Stimulated activated CD8-positive, alpha-beta memory T cell treated with anti-CD3 and anti-CD28 coated beads, Interleukin-4, amount 100 ng/mL, for 48 hours (primary cell): ENCODE measurements at places on chromosomes 11 and 22.
A peak's percentile ranks its signal among the peaks of the same experiment; 100 is the strongest.

DNA sequence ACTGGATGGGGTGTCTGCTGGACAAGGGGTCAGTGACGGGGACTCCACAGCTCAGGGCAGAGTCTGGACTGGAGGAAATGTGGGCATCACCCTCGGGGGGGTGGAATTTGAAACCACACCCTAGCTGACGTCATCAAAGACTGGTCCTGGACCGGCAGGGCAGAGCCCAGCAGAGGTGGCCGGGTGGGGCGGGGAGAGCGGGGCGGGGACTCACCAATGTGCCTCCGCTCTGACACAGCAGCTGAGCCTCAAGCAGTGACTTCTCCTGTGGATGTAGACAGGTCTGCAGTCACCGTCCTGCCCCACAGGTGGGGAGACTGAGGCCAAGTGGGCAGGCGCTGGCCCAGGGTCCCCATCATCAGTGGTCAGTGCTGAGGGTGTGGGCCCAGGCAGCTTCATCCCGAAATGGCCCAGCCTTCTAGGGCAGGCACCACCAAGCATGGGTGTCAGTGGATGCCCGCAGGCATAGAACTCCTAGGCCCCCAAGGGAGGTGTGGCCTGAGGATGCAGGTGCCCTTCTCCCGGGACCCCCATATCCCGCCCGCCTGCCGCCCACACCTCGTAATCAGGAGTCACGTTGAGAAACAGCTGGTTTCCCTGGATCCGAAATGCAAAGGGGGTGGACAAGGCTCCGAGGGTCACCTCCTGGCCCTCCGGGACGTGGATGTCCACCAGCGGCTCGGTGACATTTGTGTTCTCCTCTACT, 603 bp downstream of the CDHR5 start:
- DNase-seq = no peak

- no peak for DNase-seq
Measured at GRCh38 chr11:124481365-124482323, 36.1 kb upstream of the OR8B8 start.

DNA sequence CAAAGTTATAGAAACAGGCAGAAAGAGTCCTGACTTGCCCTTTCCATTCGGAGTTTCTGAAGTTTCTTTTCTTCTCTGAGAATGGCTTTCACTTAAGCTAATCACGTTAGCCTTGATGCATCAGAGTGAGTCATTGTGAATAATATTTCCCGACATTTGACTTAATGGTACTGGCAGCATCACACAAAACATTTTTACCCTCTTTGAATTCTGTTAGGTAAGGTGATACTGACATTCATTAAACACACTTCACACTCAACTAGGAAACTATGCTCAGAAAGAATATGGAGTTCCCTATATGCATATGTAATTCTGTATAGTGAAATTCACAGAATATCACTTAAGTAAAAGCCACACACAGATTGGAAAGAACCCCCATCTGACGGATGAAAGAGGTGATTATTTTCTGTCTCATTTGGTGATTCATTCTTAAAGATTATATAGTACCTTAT, 120.8 kb upstream of the ARHGAP20 start:
- no peak for DNase-seq

DNA sequence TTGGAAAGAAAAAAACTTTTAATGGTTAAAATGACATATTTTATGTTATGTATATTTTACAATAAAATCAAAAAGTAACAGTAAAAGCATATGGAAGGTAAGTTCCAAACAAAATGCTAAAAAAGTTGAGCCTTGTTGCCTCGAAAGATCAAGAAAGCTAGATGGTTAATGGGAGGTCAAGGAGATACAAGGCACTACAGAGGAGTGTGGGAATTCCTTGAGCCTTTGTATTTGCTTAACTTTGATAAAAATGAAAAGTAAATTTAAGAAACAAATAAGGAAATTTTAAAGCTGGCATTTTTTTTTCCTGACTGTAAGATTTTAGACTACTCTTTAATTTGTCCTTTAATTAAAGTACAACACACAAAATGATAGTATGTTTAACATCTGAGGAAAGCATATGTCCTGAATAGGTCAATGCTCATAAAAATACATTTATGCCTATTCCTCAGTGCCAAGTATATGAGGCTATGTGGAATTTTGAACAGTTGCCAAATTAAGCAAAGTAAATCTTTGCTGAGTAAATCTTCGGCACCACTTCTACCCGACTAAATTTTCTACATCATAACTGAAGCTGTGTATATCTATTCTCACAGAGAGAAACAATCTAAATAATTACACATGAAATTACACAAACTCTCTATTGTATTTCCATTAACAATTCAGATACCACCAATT, 108.8 kb downstream of the TTC28 start:
- no peak for DNase-seq

DNA sequence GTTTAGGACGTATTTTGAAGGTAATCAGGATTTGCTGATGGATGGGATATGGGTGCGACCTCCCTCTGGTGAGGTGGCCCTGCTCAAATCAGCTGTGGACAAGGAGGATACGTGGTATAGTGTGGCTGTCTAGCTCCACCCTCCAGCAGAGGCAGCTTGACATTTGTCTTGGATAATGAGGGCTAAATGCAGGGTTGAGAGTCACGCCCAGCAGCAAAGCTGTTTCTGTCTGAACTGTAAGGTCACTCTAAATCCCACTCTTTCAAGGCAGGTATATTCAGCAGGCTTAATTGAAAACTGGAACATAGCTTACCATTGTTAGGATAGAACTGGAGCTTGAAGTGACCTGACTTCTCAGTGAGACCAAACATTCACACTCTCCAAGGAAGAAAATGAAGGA, 98.7 kb downstream of the SWAP70 start:
- no peak for DNase-seq

DNA sequence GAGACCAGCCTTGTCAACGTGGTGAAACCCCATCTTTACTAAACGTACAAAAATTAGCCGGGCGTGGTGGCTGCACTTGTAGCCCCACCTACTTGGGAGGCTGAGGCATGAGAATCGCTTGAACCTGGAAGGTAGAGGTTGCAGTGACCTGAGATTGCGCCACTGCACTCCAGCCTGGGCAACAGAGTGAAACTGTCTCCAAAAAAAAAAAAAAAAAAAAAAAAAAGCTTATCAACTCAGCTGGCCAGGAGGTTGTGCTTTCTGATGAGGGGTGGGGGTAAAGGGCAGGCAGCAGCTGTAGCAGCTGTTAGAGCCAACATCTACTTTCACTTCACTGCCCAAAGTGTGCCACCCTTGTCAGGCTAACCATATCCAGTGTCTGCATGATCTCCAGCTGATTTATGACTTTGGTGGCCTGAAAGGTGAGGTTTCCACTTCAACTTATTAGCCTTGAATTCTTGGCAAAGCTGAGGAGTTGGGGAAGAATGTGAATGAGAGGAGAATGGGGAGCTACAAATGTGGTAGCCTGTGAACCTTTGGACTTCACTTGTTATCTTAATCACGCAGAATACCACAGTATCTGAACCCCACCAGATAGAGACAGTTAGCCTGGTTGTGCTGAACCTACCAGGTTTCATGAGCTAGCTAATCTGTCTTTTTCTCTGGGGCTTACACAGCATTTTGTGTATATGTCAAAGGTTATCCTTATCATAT, 19.6 kb downstream of the RNF121 start:
- no peak for DNase-seq

- no peak for DNase-seq
Measured at GRCh38 chr11:36458129-36458915, 51.8 kb downstream of the TRAF6 start.

GRCh38 chr11:30244265-30244664, 13.5 kb downstream of the FSHB start:
- no peak for DNase-seq

- DNase-seq = peak; percentile 88
Measured at GRCh38 chr22:37674951-37675929, at the start of gene LGALS1. LGALS1 (plus strand) TSS chr22:37675636; CDS start chr22:37675703, 67 bp downstream.

GRCh38 chr11:5737670-5738392, 1.6 kb downstream of the OR56B1 start:
- DNase-seq = no peak

- no peak for DNase-seq
Measured at GRCh38 chr11:112016088-112016764, 9.0 kb upstream of the DLAT start.

DNA sequence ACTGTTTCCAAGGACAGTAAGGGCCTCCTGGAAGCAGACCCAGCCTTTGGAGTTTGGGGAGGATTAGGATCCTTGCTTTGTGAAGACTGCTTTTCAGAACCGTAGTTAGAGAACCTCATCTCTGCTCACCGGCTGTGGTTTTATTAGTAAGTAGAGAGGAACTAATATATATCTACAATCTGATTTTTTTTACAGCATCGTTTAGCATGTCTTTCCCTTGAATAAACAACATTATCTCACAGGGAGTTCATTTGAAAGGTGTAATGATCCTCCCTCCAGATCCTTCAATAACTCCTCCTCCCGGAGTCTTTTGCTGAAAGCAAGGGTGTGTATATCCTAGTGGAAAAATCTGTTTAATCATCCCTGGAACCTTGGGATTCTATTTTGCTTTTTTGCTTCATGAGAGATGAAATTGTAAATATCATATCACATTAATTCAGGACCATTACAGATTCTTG, 132.7 kb downstream of the DBX1 start:
- no peak for DNase-seq

- DNase-seq = peak; percentile 15
Measured at GRCh38 chr22:49299821-49300231, 527.8 kb downstream of the BRD1 start.

GRCh38 chr11:74269161-74269811, 42.2 kb downstream of the P4HA3 start:
- peak; percentile 36 for DNase-seq

DNA sequence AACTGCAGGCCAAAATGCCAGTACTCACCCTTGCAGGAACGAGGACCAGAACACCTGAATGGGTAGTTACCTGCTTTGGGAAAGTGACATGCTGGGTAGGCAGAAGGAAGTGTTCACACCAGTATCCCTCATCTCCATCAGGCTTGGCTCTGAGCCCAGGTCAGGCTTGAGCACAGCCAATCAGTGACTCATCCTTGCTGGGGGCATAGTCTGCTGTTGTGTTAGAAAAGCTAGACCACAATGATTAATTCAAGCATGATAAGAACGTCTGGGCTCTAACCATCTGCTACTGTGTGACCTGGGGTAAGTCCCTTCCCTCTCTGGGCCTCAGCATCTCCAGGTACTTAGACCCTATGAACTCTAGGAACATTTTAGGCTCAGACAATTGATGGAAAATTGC, 450.4 kb downstream of the MIAT start:
- no peak for DNase-seq

- DNase-seq = no peak
Measured at GRCh38 chr11:57475671-57476046, 15.3 kb downstream of the RTN4RL2 start.

DNA sequence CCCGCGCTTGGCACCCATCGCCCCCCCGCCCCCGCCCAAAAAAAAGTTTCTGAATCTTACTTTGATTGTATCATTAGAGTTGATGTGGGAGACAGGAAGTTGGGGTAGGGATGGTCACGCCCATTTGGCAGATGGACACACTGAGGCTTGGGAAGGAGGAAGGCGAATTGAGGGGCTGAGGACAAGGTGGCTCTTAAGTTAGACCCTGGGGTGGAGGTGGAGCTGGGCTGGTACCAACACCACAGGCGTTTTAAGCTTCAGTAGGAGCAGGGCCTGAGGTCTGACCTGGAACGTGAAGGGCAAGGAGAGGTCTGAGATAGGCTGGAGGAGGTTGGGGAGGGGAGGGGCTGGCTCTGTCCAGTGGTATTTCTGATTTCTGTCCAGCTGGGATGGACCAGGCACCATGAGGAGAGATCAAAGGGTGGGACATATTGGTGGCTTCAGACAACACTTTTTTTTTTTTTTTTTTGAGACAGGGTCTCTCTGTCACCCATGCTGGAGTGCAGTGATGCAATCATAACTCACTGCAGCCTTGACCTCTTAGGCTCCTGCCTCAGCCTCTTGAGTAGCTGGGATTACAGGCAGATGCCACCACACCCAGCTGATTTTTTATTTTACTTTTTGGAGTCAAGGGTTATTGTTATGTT, 799 bp upstream of the CDC42BPG start:
- no peak for DNase-seq

- no peak for DNase-seq
Measured at GRCh38 chr11:121514432-121515334, 61.9 kb upstream of the SORL1-AS1 start.

DNA sequence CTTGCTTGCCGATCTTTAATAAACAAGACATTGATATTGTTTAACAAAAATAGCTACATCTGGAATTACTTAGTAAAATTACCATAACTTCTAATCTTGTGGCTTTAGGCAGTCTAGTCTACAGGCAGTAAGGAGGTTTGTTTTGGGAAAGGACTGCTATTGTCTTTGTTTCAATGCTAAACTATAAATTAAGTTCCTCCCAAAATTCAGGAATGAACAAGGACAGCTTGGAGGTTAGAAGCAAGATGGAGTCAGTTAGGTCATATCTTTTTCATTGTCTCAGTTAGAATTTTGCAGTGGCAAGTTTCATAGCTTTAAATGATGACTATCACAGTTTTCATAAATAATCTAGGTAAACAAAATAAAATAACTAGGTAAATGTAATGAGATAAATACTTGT, 36.1 kb upstream of the INCENP start:
- no peak for DNase-seq

DNA sequence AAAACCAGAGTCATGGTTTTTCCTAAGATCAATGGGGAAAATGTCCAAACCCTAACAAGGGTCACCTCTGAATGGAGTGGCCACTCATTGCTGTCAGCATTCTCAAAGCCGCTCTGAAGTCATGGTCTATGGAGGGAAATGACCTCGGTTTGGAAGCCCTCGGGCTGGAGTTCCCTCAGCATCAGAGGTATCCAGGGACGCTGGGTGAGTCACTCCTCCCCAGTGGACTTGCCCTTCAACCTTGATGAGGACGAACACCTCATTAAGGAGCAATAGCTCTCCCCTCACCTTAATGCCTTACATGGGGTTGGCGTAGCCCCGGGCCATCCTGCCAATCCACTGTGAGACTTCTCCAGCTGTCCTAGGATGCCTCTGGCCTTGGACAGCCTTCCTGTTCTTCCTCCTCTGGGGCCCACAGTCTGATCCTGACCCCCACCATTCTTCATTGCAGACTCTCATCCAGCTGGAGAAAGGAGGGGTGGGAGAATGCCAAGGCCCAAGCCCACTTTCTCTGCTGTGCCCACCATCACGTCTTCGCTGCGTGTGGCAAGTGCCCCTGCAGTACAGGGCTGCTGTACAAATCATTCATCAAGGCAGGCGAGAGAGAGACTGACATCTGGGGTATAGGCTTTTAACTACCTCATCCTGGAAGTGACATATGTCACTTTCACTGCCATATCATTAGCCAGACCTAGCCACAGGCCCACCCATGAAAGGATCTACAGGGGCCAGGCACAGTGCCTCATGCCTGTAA, 25.4 kb upstream of the MYH9 start:
- DNase-seq = no peak

DNA sequence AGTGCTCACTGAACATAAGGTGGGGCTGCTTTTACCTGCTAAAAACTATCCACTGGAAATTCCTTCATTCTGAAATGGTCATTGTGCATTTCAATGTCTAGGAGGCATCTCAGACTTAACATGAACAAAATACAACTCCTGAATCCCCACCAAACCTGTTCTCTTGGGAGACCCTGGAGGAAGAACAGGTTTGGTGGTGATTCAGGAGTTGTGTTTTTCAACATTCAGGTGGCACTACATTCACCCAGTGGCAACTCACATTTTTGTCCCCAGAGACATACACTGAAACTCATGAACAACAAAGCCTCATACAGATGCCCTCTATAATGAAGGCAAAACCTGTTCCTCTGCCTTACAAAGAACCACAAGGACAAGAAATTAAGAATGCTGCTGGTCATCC, 64.3 kb upstream of the CYP2D6 start:
- DNase-seq = no peak

GRCh38 chr22:27385261-27385998, 416.1 kb downstream of the MN1 start:
- DNase-seq = no peak

- DNase-seq = no peak
Measured at GRCh38 chr11:1194977-1195681, 27.7 kb upstream of the MUC5B start.

- no peak for DNase-seq
Measured at GRCh38 chr11:212150-213100, 4.9 kb downstream of the RIC8A start.
